ENCODE measurements at places on chromosomes 12 and 14.

GRCh38 chr14:36997843-36998242, 174.6 kb downstream of the SLC25A21 start:
- no peak for DNase-seq

DNA sequence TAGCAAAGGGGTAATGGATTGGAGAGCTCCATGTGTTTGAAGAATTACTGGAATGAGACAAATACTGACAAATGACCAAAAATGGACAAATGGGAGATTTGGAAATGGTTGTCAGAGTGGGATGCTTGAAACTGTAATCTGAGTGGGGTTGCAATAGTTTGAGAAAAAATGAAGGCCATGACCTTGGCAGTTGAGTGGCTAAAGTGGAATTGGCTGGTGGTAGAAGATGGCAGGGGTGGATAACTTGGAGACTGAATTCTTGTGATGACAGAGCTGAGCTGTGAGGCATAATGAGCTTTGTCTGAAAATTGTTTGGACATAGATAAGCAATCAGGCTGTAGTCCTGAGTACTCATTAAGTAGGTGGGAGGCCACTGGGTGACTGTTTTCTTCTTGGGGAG, 222.5 kb upstream of the PRICKLE1 start:
- no peak for DNase-seq

DNA sequence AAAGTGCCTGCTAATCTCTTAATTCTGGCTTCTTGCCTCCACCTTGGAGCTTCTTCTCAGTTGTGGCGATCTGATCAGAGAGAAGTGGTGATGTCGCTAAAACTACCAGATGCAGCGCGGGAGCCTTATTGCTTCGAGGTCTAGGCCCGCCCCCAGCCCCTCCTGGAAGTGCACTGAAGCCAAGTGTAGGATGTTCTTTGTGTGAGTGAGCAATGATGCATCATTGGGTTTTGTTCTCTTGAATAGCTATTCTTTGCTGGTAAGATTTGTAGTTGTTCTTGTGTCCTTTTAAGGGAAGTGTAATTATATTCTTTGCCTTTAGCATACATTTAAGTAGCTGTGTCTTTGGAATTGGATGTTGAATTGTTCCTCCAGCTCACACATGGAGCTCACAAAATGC, 35.8 kb downstream of the MTHFD1 start:
- no peak for DNase-seq

DNA sequence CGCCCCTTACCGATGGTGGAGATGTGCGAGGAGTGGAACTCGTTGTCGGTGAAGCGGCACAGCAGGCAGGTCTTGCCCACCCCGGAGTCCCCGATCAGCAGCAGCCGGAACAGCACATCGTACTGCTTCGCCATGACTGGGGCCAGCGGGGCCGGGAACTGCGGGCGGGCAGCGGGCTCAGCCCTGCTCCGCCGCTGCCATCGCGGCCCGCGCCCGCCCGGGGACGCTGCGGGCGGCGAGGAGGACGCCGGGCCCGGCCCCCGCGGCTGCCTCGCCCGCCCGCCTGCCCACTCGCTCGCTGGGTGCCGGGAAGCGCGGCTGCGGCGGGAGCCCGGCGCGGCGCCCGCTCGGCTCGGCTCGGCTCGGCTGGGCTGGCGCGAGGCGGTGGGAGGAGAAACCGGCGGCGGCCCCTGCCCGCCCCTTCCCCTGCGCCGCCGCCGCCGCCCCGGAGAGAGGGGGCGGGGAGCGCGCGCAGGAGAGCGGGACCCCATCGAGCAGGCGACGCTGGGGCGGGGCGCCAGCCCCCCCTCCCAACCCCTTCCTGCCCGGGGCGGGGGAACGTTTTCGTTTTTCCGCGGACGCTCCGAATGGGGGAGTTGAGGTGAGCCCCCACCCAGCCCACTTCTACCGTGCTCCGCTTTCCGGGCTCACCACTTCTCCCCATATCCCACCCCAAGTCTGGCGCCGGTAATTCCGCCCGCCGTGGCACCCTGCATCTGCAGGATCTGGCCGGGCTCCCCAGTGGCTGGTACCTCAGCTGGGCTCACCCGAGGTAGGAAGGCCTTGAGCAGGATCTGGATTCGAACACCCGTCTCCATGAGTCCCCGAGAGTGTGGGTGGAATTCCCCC, at the start of gene RAB15:
TSS of gene RAB15 (minus strand) at position 394 of the 849 bp plus-strand sequence. CDS start at position 134, 260 bp downstream.
- peak; percentile 71 for DNase-seq

GRCh38 chr14:77284466-77284865, 13.5 kb upstream of the NGB start:
- DNase-seq, result no peak

- no peak for DNase-seq
Observed at GRCh38 chr12:19674437-19674836, 235.1 kb downstream of the AEBP2 start.

DNA sequence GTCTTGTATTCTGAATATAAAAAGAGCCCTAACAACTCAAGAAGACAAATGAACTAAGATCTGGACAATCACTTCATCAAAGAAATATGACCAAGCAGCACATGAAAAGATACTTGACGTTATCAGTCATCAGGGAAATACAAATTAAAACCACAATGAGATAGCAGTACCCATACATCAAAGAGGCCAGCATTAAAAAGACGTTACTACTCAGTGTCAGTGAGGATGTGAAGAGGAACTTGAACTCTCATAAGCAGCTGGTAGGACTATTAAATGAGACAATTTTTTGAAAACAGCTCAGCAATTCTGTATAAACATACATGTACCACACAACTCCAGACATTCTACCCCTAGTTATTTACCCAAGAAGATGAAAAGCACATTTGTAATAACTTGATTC, 55.9 kb downstream of the FERMT2 start:
- peak; percentile 23 for DNase-seq

GRCh38 chr14:21668377-21668776, 5.2 kb downstream of the OR4E1 start:
- no peak for DNase-seq

DNA sequence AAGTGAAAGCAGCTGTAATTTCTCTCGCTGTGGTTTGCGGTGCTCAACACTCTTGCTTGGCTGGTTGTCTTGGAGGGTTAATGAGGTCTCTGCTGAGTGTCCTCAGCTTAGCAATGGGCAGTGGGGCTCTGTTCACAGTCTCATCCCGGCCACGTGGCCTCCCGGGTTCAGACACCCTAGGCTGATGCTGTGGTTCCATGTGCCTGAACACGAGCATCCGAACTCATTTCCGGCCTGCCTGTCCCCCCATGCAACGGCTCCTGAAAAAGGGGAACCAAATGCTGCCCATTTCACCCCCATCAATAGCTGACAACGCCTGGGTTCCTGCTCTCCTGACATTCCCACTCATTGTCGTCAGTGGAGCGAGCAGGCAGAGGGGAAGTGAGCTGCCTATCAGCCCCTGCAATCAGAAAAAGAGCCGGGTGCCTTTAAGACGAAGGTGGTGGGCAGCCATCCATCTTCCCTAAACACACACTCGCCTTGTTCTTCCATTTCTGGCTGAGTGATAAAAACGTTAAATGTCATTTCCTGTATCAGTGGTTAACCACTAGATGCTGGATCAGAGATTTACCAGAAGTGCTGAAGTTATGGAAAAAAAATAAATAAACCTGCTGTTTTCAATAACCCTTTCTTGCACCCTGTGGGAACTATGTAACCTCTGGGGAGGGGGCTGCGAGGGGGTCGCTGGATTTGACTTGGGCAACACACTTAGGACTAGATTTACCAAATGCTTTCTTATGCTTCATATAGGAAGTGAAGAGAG, 60.3 kb upstream of the BCL2L14 start:
- peak; percentile 17 for DNase-seq

DNA sequence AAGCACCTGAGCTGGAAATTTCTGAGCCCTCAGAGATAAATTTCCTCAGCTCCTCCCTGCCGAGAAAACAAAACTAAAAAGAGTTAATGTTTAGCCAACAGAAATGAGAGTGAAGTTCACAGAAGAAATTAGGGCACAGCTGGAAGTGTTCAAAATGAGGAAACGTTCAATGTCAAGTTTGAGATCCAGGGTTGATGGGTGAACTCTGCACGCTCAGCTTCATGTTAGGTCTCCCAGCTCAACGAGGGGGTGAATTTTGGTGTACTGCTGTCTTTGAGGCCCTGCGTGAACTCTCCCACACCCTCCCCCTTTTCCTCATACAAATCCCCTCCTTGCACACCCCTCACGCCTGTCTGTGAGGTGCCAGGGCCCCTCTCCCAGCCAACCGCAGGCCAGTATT, 13.3 kb upstream of the OAS3 start:
- no peak for DNase-seq

GRCh38 chr14:21631084-21631483, 3.7 kb downstream of the OR10G2 start:
- DNase-seq, result no peak

- DNase-seq, result no peak
Observed at GRCh38 chr12:56164345-56164729, 6.2 kb downstream of the MYL6 start.

- DNase-seq, result no peak
Observed at GRCh38 chr14:105154476-105154871, 14.1 kb downstream of the JAG2 start.

DNA sequence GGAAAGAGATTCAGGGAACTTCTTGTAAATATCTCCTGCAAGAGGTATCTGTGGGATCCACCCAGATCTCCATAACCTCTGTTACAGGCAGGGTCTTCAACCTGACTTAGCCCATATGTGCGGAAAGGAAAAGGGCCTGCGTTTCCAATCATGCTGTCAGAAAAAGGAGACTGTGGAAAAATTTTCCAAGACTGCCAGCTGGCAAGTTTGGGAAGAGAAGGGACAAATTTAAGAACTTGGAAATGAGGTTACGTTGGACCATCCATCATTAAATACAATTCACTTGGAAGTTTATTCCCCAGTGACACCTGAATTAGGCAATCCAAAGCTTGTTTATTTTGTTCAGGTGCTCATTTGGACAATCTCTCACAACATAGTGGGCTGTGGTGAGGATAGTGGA, 13.9 kb downstream of the PTHLH start:
- no peak for DNase-seq

GRCh38 chr12:47078733-47079467, 521 bp upstream of the PCED1B start:
- DNase-seq, result no peak

DNA sequence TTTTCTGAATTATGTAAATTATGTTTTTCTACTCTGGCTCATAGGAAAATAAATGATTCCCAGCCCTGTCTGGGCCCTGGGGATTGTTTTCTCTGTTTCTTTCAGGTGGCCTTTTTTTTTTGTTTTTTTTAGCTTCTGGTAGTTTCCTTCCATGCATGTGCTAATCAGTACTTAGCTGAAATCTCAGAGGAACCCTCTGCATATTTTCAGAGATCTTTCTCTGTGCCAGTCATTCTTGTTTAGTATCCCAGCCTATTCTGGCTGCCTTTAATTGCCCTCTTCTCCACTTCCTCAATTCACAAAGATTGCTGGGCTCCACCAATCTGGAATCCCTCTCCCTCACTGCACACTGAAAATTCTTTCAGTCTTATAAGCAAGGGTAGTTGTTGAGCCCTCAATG, 46.9 kb downstream of the CNOT2 start:
- no peak for DNase-seq

- no peak for DNase-seq
Observed at GRCh38 chr14:90534838-90535555, 138.2 kb downstream of the CALM1 start.

DNA sequence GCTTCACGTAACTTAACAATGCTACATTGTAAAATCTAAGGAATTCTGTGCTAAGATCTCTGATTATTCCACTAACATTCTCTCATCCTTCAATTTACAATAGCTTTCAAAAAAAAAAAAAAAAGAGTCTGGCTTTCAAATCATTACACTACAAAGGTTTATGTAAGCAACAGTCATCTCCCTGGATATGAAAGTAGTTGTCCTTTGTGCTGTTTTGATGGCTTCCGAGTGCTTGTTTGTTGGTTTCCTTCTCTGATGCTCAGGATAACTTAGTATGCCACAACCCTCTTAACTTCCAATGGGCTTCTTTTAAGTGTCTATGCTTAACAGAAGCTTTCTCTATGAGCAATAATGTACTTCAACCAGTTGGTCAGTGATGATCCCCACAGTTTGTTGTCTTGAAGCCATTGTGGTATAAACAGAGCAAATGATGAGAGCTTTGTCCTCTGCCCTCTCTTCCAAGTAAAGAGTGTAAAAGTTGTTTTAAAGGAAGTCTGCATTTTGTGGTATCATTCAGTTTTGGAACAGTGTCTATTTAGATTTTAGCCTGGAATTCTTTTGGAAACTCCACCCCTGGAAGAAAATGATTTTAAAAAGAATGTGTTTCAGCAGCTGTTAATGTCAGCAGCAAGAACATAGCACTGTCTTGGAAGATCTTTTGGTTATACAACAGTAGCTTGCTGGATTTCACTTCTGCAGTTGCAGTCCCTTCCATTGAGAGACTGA, 396.1 kb upstream of the RGS6 start:
- DNase-seq, result no peak

DNA sequence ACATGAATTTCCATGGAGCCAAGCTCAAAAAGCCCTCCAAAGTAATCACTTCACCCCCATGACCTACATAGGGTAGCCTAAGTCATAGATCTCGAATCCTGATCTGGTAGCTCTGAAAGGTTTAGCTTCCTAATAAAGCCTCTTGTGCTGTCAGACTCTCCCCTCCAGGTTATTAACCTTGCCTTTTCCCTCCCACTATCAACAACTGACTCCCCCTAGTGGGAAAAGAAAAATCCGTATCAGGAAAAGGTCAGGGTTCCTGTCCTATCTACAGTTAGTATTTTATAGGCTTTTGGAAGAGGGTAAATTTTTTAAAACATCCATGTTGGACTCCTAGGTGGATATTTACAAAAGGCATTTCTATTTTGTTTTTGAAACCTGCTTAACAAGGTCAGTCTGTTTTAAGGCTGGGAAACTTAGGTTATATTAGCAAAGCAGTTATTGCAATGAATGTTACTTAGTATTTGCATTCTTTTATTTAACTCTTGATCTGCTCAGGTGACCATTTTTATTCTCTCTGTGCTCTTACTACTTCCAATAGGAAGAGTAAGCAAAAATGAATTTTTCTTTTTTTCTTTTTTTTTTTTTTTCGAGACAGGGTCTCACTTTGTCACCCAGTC, 8.0 kb downstream of the YY1 start:
- peak; percentile 75 for DNase-seq

- DNase-seq, result peak; percentile 87
Observed at GRCh38 chr14:69475194-69475818, 9.2 kb upstream of the PLEKHD1 start.

GRCh38 chr14:73719361-73719760, 5.2 kb upstream of the PNMA1 start:
- no peak for DNase-seq

DNA sequence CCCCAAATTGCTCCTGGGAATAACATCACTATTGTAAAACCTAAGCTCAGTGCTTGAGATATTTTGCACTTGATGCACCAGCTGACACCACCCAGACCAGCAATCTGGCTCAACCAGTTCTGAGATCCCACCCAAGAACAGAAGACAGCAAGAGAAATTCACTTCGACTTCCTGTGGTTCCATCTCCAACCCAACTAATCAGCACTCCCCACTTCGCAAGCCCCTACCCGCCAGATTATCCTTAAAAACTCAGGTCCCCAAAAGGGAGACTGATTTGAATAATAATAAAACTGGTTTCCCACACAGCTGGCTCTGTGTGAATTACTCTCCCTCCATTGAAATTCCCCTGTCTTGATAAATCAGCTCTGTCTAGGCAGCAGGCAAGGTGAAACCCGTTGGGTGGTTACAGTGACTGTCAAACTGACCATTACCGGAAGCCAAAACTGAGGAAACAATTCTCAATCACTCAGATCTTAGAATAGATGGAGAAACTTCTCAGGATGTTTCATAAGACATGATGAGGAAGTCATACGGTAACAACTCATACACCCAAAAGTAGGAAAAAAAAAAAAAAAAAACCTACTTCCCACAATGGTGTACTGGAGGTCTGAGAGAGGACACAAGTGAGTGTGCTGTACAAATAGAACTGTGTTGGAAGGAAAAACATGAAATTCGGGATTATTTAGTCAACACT, 92.4 kb downstream of the TMTC1 start:
- DNase-seq, result no peak

Measured in DMS79 treated with DMSO at 0.1 percent for 48 hours (cell line).